ENCODE measurements at places on chromosomes 12 and 14.

DNA sequence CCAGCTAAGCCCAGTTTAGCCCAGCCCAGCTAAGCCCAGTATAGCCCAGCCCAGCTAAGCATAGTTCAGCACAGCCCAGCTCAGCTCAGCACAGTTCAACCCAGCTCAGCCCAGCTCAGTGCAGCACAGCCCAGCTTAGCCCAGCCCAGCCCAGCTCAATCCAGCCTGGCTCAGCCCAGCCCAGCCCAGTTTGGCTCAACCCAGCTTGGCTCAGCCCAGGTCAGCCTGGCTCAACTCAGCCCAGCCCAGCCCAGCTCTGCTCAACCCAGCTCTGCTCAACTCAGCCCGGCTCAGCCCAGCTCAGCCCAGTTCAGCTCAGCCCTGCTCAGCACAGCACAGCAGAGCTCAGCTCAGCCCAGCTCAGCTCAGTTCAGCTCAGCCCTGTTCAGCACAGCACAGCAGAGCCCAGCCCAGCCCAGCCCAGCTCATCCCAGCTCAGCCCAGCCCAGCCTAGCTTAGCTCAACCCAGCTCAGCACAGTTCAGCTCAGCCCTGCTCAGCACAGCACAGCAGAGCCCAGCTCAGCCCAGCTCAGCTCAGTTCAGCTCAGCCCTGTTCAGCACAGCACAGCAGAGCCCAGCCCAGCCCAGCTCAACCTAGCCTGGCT lies 330.9 kb downstream of the TMEM121 start:
- no peak for DNase-seq

- no peak for DNase-seq
Measured at GRCh38 chr12:42213954-42214426, 24.1 kb downstream of the YAF2 start.

DNA sequence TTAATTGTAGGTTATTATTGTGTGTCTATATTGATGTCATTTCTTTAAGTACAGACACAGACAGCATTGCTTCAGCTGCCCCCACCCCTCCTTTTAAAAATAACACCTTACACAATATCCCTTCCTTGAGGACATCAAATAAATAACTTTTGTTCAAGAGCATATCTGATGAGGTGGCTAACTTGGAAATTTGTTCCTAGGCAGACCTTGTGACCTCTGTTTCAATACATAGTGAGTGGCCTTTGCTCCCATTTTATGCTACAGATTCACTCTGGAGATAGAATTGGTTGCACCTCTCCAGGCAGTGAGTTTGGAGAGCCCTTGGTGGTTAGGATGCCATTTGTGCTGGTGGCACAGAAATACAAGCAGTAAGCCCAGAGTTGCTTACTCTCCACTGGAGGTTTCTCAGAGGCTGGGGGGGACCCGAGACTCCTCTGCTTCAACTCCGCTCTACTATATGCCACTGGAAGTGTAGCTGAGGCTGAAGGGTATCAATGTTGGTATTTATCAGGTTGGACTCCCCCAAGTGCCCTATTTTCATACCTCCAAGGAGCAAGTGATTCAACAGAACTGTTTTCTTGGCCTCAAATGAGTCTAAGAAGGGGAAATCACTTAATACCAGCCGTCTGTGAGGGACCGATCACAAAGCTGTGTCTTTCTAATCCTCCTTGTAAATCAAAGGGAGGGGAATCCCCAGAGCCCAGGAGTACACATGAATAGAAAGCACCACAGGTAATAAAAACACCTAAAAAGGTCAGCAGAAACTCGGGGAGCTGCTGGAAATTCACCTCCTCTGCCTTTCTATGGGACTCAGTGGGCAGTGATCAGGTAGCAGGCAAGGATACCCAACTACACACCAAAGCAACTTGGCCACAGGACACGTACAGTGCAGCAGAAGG lies 463.1 kb downstream of the RAD51B start:
- no peak for DNase-seq

DNA sequence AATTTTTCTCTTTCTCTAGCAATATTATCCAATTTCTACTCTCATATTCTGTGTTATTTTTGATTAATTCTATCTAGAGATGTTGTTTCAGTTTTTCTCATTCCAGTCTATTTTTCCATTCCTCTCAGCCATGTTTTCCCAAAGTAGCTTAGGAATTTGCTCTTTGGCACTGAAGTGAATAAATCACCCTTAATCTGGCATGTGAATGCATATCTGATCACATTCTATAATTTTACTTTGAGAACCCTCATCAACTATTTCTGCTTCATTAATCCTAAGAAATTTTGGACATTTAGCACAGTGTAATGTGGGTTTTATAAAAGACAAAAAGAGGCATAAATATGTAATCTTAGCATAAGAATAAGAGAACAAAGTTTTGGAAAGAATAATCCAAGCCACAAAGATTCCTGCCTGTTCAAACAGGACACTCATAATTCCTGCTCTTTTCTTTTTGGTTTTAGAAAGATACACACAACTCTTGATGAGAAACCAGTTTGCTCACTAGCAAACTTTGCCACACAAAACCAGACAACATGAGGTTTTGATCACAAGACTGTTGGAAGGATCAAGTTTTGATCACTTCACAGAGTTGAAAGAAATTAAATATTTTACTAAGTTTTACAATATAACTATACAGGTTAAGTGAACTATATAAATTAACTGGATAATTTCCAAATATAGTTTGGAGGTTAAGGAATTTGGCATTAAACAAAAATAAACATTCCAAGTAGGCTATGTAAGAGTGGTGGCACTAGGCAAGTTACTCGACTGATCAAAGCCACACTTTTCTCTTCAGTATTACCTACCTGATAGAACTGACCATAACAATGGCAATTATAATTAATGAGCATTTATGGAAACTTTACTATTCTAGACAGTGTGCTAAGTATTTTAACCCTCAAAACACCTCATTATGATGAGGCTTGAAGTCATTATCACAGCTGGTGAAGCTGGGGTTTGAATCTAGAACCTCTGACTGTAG lies 226.6 kb upstream of the TMTC1 start:
- DNase-seq: peak; percentile 61

GRCh38 chr14:94648801-94649200 lies 36.6 kb downstream of the SERPINA3 start:
- DNase-seq: no peak

DNA sequence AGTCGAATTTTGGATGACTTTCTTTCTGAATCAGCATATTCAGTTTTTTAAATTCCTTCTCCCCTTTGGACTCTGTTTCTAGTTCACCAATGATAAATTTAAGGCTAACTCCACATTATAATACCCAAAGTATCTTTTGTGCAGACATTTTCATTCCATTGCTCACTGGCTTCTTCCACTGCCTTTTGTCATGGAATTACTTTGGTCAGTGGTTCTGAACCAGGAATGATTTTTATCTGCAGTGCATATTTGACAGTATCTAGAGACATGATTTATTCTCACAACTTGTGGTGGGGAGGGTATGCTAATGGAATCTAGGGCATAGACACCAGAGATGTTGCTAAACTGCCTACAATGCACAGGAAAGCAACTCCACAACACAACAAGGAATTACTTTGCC lies 234.4 kb upstream of the PRKD1 start:
- no peak for DNase-seq

GRCh38 chr14:93245764-93246420 lies 38.8 kb downstream of the UBR7 start:
- DNase-seq: no peak

DNA sequence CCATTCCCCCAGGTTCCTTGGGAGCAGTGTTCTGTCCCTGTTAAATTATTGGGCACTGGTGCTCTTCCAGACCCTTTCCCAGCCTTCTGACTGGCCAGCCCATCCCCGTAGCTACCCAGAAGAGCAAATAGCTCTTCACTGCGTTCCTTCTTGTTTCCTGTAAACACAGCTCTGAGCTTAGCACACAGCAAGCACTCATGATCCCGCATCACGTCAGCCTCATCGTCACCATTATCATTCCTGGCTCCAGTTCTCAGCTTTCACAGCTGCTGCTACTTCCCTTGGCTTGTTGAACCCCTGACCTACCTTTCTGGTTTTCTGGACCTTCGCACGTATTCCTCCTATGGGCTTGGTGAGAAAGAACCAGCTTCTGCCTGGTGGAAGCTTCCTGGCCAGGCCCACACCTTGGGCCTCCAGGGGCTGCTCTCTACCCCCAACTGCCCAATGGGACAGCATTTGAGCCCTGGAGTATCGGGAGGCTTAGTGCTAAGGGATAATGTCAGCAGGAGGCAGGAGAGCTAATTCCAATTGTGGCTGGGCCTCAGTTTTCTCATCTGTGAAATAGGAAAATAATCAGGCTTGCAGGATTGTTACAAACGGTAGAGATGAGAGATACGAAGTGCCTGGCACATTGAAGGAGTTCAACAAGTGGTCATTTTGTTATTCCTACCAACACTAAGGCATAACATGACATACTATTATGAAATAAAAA lies 22.6 kb upstream of the PAPOLA start:
- DNase-seq: no peak

DNA sequence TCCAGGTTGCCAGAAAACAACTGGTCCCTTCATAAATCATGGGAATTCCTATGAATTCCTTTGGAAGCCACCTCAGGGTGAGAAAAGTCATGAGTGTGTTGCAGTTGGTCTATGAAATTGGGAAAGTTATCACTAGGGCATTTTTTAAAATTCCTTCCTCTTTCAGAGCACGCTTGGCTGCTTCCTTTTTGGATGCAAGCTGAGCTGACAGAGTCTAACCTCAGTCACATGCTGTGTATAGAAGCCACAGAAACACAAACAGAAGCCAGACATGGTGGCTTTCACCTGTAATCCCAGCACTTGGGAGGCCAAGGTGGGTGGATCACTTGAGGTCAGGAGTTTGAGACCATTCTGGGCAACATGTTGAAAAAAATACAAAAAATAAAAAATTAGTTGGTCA lies 21.7 kb upstream of the HELB start:
- DNase-seq: no peak

DNA sequence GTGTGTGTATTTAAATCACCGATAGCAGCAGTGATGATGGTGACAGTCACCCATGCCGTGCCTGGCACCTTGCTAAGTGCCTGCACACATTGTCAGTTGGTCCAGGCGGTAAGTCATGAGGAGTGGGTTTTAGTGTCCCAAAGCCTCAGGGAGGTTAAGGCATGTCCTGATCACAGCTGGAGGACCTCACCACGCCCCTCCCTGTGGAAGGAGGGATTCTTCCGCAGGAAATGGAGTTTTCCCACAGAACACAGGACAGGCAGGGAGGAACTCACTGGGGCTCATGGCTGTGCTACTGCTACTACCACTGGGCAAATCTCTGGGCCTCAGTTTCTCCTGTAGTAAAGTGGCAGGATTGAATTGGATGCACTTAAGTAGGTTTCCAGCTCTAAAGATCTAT lies 142.3 kb downstream of the CACNA1C start:
- no peak for DNase-seq

DNA sequence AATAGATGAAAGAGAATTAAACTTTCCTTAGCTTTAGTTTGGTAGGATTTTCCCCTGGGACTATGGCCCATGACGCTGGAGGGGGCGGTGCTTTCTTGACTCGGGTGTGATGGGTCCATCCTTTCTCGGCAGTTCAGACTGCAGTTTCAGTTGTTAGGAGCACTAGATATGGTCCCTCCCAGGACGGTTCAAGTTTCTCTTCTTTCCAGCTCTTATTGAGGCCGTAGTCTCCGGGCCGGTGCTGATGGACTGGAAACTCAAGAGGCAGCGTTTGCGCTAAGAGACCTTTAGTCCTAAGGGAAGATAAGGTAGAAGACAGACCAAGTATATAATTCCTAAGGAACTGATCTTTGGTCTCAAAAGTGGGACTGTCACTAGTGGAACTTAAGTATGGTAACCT lies 111.2 kb downstream of the RIN3 start:
- no peak for DNase-seq

DNA sequence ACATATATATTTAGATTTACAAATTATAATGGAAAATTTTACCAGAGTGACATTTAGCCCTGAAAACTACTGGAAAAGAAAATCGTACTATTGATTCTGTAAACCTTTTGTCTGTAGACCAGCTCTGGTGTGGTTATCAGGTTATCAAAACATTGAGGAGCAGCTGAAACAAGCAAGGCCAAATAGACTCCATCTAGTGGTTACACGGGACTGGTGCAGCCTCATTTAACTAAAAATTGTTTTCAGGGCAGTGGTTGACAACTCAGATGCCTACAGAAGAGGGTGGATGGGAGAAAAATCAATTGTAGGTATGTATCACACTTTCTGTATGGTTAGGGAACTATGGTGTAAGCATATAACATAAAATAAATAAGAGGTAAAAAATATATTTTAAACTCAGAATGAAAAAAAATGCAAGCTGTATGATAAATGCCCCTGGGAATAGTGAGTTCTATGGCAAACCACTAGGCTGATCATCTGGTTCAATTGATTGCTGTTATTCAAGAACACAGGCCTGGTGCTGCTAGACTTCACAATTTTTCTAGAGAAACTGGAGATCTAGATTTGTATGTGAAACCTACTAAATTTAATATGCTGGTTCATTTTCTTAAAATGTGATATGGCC lies 51.2 kb downstream of the ACSS3 start:
- DNase-seq: no peak

- no peak for DNase-seq
Measured at GRCh38 chr14:63487724-63488123, 55.5 kb downstream of the PPP2R5E start.

- DNase-seq: peak; percentile 46
Measured at GRCh38 chr12:5694759-5695409, 250.2 kb downstream of the ANO2 start.

- DNase-seq: no peak
Measured at GRCh38 chr12:116502141-116502725, 56.9 kb upstream of the MAP1LC3B2 start.

GRCh38 chr12:22231078-22231477 lies 103.4 kb downstream of the ST8SIA1 start:
- DNase-seq: no peak

- DNase-seq: no peak
Measured at GRCh38 chr14:79281244-79282152, 929.8 kb downstream of the DIO2 start.

DNA sequence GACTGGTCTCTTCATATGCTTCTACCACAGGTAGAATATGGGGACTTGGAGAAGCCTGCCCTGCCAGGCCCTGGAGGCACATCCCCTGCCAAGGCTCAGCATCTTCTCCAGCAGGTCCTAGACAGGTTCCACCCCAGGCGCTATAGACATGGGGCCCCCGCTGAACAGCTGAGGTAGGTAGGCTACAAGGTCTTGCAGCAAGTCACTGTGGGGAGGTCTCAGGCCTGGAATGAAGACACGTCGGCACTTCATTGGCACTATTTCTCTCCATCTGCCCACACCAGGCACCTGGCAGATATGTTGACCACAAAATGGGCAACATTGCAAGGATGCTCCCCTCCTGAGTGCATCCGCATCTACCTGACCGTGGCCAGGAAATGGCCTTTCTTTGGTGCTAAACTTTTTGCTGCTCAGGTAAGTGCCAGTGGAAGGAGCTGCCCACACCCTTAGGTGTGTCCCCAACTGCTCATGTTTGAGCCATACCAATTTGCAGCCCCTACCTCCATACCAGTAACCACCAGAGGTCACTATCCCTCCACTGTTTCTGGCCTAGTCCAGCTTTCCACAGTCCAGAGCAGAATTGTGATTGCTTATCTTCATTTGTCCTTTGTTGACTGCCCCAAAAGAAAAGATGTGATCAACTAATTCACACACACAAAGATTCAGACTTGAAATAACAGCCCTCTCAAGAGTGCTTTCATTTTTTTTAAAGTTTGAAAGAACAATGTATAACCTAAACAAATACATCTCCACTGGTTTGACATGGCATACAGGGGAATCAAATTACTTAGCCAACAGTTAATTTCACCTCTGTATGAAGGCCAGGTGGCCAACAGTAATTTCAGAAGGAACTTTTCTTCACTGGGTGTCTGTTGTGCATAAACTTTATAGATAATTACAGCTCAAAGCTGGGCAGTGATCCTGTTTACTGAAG lies 16.1 kb downstream of the PIGH start:
- DNase-seq: no peak

All from HS-27A (cell line).